ENCODE measurements at places on chromosomes 11 and 22. TPM values are rescaled to one million over a fixed set of nuclear protein-coding genes. Genes with fewer than 3 reads are reported as not detected.
A peak's percentile ranks its signal among the peaks of the same experiment; 100 is the strongest.

Gene FBXO3
- 13.9 TPM for total RNA-seq

Gene GP1BB
- not detected for total RNA-seq

Gene OR4D5
- total RNA-seq, result not detected

Gene THRSP
- not detected for total RNA-seq

Gene DEUP1
- not detected for total RNA-seq

Gene LRRC4C
- total RNA-seq, result not detected

Gene TBX1
- total RNA-seq, result 0.09 TPM

DNA sequence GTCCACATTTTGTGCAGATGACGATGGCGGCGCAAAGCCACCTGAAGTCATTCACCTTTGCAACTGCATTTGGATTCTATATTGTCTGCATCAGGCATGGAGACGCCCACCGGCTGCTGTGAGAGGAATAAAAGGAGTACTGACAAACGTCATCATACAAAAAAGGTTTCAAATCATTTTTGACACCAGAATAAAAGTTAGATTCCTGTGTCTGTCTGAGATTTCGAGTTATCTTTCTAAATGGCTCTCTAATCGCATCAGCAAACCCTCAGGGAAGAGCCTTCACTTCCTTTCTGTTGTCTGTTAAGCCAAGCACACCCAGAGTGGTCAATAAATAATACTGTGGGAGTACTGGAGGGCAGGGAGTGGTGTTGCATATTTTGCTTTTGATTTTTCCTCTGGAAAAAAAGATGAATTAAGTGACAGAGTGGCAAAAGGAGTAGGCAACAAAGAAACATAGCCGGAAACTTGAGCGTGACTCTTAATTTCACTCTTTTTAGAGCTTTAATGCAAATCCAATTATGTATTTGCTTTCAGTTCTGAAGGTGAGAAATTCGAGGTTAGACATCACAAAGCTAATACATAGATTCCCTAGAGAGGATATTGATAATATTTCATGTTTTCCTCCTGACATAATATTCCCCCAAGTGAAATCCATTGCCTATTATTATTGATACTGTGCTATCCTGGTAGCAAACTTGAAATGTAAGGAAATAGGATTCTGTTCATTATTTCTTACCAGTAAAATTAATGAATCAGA lies 150.8 kb upstream of the MTMR2 start:
- H3K4me1 ChIP-seq, result peaks cover 52% of the 10 kb centered on the region
- H3K36me3 ChIP-seq, result peaks cover 25% of the 10 kb centered on the region
- no peak for DNase-seq
- peak overlapping the region; percentile 84 for H3K27ac ChIP-seq
- H3K27me3 ChIP-seq, result no peaks in the 10 kb centered on the region
- peak overlapping the region; percentile 38 for H3K4me3 ChIP-seq

DNA sequence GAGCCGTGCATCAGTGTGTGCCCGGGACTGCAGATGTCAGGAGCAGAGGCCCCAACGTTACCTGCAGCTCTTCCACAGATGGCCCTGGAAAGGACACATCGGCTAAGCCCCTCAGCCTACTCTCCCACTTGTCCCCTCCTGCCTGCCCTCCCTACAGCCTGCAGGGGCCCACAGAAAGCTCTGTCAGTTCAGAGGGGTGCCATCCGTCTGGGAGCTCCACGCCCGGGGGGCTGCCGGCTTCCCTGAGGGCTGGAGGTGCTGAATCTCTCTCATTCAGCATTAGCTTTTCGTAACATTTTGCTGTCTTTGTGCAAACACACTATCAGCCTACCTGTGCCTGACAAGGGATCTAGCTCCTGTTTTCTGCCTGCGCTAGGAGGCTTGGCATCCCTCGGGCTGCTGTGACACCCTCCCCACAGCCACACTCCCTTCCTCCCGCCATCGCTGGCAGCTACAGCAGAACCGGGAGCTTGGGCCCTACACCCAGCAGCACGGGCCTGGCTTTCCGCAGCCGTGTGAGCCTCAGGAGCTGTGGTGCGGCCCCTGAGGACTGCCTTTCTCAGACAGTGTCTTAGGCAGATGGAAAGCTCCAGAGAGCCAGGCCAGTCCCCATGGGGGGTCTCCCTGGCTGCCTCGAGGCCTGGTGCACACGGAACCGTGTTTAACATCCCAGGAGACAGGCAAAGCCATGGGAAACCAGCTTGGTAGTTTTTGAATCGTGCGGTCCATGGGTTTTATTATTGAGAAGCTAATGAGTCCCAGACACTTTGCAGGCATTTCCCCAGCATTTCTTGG lies 198.3 kb upstream of the B3GAT1 start:
- H3K4me1 ChIP-seq, result no peaks in the 10 kb centered on the region
- H3K27me3 ChIP-seq, result no peaks in the 10 kb centered on the region
- no peaks in the 10 kb centered on the region for H3K36me3 ChIP-seq
- H3K4me3 ChIP-seq, result no peak overlapping the region
- DNase-seq, result no peak

GRCh38 chr11:43518408-43519160 lies 159.9 kb downstream of the TTC17 start:
- H3K36me3 ChIP-seq, result no peaks in the 10 kb centered on the region
- H3K27me3 ChIP-seq, result no peaks in the 10 kb centered on the region
- no peak overlapping the region for H3K27ac ChIP-seq

DNA sequence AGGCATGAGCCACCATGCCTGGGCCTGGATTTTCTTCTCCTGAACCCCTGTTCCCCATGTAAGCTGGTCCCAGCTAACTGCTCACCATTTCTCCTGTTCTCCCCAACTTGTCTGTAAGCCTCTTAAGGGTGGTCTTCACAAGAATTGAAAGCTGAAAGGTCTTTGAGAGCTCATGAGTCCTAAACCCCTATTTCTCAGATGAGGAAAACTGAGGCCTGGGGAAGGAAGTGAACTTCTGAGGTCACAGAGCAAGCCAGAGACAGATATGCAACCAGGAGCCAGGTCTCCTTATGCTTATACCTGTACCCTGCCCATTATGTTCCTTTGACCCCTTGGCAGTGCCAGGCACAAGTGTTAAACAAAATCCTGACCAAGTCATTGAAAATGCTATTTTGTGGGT lies 16.3 kb downstream of the NPTXR start:
- no peak for DNase-seq
- H3K4me1 ChIP-seq, result no peaks in the 10 kb centered on the region
- no peak overlapping the region for H3K27ac ChIP-seq
- H3K4me3 ChIP-seq, result no peak overlapping the region
- H3K36me3 ChIP-seq, result no peaks in the 10 kb centered on the region

GRCh38 chr11:26620282-26621045 lies 48.4 kb upstream of the MUC15 start:
- no peaks in the 10 kb centered on the region for H3K36me3 ChIP-seq
- H3K4me3 ChIP-seq, result no peak overlapping the region
- DNase-seq, result no peak
- no peaks in the 10 kb centered on the region for H3K4me1 ChIP-seq
- no peak overlapping the region for H3K27ac ChIP-seq

GRCh38 chr11:58575377-58576020 lies at the start of gene LPXN:
Gene LPXN, minus strand, starts transcription at chr11:58575856. Its CDS starts 84 bp downstream, at chr11:58575772.
- peak within 1 kb of the TSS; percentile 90 for H3K4me3 ChIP-seq
- H3K36me3 ChIP-seq, result peaks cover 42% of the 10 kb centered on the region
- H3K27me3 ChIP-seq, result no peaks in the 10 kb centered on the region
- peak; percentile 35 for DNase-seq
- H3K27ac ChIP-seq, result peak within 1 kb of the TSS; percentile 100

DNA sequence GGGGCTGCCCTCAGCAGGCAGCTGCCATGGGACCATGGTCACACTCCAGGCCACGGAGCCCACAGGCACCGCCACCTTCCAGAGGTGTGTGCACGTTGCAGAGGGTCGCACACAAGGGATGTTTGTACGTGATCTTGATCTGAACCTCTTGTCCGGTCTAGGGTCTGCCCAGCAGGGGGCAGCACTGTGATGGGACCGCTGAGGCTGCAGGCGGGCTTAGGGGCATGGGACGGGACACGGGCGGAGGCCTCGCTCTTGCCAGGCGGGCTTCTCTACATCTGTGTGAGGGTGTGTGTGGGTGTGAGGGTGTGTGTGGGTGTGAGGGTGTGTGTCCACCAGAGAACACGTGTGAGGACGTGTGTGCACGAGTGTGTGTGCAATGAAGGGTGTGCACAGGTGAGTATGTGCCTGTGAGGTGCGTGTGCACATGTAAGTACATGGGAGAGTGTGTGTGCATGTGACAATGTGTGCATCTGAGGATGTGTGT lies 52.4 kb downstream of the CACNA1I start:
- no peak overlapping the region for H3K4me3 ChIP-seq
- H3K27ac ChIP-seq, result no peak overlapping the region
- peaks cover 4% of the 10 kb centered on the region for H3K4me1 ChIP-seq
- peaks cover 8% of the 10 kb centered on the region for H3K27me3 ChIP-seq

GRCh38 chr11:46045811-46046210 lies 75.4 kb downstream of the PHF21A start:
- H3K27me3 ChIP-seq, result no peaks in the 10 kb centered on the region
- H3K27ac ChIP-seq, result no peak overlapping the region
- peaks cover 2% of the 10 kb centered on the region for H3K4me1 ChIP-seq

DNA sequence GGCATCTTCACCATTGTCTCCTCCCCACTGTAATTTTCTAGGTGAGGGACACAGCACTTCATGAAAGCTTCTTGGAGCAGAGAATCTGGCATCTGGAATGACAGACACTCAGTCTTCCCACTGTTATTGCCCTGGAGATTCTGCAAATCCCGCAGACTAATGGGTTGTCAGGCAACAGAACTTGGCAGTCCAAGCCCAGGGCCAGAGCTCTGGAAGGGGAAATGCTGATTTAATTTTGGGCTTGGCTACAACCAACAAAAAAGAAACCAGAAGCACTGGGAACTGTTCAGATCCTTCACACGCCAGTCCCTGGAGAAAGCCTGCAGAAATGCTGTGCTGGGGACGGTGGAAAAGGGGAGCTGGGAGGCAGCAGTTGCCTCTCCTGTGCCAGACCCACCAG lies 71.5 kb upstream of the BID start:
- H3K4me1 ChIP-seq, result peaks cover 3% of the 10 kb centered on the region
- no peaks in the 10 kb centered on the region for H3K27me3 ChIP-seq
- no peak for DNase-seq
- no peak overlapping the region for H3K4me3 ChIP-seq
- H3K36me3 ChIP-seq, result no peaks in the 10 kb centered on the region

GRCh38 chr11:126159719-126160344 lies 51.6 kb downstream of the RPUSD4 start:
- H3K4me1 ChIP-seq, result no peaks in the 10 kb centered on the region
- H3K27me3 ChIP-seq, result no peaks in the 10 kb centered on the region
- no peak for DNase-seq
- H3K36me3 ChIP-seq, result no peaks in the 10 kb centered on the region
- no peak overlapping the region for H3K27ac ChIP-seq

DNA sequence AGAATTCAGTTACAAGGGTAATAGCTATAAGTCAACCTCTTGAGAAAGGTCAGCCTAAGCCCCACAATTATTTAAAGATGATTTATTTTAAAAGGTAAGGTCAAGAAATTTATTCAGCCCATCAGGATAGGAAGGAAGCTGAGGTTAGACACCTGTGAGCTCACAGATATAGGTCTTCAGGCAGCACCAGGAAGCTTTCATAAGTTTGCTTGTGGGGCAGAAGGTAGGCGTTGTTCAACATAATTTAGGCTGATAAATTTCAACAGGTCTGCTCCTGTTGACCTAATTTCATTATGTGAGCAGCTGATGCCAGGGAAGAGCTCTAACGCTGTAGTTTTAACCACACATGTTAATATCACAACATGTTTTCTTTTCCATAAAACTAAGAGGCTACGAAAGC lies 118.1 kb upstream of the APOA1 start:
- H3K4me1 ChIP-seq, result peaks cover 13% of the 10 kb centered on the region
- peaks cover 21% of the 10 kb centered on the region for H3K36me3 ChIP-seq
- H3K27ac ChIP-seq, result no peak overlapping the region
- no peak for DNase-seq
- H3K4me3 ChIP-seq, result no peak overlapping the region

GRCh38 chr22:38684895-38685294 lies 3.1 kb downstream of the TOMM22 start:
- no peaks in the 10 kb centered on the region for H3K27me3 ChIP-seq
- peaks cover 11% of the 10 kb centered on the region for H3K4me1 ChIP-seq
- peaks cover 78% of the 10 kb centered on the region for H3K36me3 ChIP-seq

DNA sequence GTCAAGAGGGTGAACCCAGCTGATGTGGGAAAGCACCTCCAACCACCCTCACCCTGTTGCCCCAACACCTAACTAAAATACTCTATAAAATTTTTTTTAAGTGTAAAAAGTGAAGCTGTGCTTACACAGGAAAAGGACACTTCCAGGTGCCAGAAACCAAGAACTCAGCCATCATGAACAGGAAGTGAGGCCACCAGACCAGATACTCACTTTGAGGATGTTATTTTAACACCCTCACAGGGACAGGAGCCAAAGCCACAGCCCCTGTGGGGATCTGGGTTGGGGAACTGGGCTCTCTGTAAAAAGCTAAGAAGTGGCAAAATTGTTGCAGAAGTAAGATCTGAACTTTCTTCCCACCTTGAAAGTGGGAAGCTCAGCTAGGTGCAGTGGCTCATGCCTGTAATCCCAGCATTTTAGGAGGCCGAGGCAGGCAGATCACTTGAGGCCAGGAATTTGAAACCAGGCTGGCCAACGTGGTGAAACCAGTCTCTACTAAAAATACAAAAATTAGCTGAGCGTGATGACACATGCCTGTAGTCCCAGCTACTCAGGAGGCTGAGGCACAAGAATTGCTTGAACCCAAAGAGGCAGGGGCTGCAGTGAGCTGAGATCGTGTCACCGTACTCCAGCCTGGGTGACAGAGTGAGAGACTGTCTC lies 3.8 kb downstream of the RSPH14 start:
- peak overlapping the region; percentile 15 for H3K4me3 ChIP-seq
- no peaks in the 10 kb centered on the region for H3K27me3 ChIP-seq
- peak; percentile 27 for DNase-seq

DNA sequence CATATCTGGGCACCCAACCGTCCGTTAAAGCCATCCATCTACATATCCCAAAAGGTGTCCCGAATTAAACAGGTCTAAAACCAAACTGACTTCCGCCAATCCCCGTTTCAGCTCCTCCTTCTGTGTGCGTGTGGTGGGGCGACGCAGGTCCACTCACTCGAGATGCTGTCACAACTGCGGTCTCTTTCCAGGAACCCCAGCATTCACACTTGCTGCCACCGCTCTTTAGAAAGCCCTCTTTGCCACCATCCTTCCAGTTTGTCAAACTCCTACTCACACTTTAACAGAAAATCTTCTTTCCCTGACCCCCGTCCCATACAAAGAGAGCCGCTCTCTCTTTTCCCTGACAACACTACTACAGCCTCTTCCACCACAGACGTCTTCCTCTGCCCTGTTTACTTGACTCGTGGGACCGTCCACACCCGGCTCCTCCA lies 467 bp downstream of the ESS2 start:
- peaks cover 25% of the 10 kb centered on the region for H3K27me3 ChIP-seq
- H3K4me1 ChIP-seq, result peaks cover 7% of the 10 kb centered on the region
- H3K4me3 ChIP-seq, result peak overlapping the region; percentile 98
- peak; percentile 46 for DNase-seq
- H3K36me3 ChIP-seq, result peaks cover 39% of the 10 kb centered on the region

Measured in activated T-helper 2 cell treated with anti-CD3 and anti-CD28 coated beads, Interferon-gamma antibody, Interleukin-2, Interleukin-4, amounts not matched to agents 10 μg/mL and 5 μg/mL and 100 μg/mL, durations not matched to agents 14 hours and 24 hours and 36 hours (primary cell).